ENCODE measurements at places on chromosomes 3 and 15.

- DNase-seq: no peak
Observed at GRCh38 chr3:52130966-52131622, 23.1 kb downstream of the POC1A start.

GRCh38 chr3:182562274-182562673, 231.0 kb upstream of the ATP11B start:
- no peak for DNase-seq

DNA sequence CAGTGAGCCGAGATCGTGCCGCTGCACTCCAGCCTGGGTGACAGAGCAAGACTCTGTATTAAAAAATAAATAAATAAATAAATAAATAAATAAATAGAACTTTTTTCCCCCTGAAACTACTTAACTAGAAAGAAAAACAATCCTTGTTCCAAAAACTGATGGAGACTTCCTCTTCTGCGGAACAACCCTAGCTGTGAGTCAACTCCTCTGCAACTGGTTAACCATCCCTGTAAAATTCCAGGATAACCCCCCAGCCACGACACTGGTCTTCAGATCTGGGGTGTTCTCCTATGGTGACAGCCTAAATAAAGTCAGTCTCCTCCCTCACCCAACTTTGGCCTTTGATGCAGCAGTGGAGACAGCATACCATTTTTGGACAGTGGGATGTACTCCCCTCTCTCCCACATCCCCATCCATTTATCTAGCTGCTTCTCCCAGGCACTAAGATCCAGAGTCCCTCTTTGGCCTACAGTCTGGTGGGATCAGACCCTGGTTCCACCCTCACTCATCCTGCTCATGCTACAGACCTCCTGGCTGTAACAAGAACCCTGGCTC, 352.6 kb downstream of the OCA2 start:
- DNase-seq: no peak

- no peak for DNase-seq
Observed at GRCh38 chr3:59632760-59633573, 583.1 kb upstream of the CFAP20DC start.

GRCh38 chr3:28386049-28386448, 37.4 kb upstream of the AZI2 start:
- no peak for DNase-seq

DNA sequence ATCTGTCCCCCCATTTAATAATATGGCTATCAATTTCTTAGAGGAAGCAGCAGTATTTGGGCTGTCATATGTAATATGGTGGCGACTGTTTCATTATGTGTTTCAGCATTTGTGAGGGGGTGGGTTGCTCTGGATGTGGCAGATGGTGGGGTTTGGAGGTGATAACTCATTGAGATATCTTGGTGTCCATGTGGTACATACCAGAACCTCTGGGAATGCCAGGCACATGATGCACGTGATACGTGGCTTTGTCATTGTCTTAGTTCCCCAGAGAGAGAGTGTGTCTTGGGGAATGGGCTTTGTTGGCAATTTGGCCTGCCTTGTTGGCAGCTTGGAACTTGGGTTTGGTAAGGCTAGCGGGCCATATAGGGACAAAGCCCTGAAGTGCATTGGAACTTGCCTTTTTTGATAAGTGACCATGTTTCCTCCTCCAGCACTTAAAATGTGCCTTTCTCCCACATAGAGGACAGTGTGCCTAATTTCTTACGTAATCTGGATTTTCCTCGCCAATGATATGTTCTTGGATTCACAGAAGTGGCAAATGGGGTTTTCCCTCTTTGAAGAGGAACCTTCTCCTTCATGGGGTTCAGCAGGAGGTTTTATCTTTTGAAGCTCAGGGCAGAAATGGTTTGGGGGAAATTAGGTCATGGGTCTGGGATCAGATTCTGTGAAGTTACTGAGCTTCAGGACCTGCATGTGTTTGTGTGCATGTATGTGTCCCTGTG, 79.5 kb downstream of the DNASE1L3 start:
- DNase-seq: no peak

DNA sequence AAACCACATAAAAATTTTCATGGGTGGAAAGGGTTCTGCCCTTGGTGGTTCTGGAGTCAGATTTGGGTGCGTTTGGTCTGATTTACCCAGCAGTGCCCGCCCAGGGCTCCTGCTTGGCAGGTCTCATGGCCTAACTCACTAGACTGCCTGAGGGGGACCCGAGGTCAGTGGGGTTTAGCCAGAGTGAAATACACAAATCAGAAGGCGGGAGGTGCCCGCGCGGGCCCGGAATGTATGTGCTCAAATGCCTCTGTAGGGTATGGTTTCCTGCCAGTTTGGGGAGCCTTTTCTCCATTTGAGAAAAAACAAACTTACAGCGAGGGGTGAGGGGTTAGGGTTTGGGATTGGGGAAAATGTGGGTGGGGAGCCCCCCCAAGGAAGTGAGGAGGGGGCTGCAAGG, 70.9 kb upstream of the POLG start:
- no peak for DNase-seq
